ENCODE measurements at places on chromosomes 6 and 20. TPM values are rescaled to one million over a fixed set of nuclear protein-coding genes. Genes with fewer than 3 reads are reported as not detected.

Gene GPR63
- 7.8 TPM for total RNA-seq

Gene CST3
- 68.5 TPM for total RNA-seq

Gene SCRT2
- total RNA-seq: 0.14 TPM

Gene POPDC3
- total RNA-seq: 2.7 TPM

Gene POLR1C
- 32.8 TPM for total RNA-seq

Gene ZNF311
- total RNA-seq: 3.7 TPM

Gene HSPA12B
- 6.3 TPM for total RNA-seq

Gene MAPK13
- total RNA-seq: 17.0 TPM

Gene CRIP3
- 48.9 TPM for total RNA-seq

Gene GLYATL3
- not detected for total RNA-seq

Gene LRRC1
- 12.6 TPM for total RNA-seq

Gene TRERF1
- 23.9 TPM for total RNA-seq

Gene C6orf132
- 38.1 TPM for total RNA-seq

Gene XKR7
- 2.3 TPM for total RNA-seq

Gene SLC32A1
- total RNA-seq: 0.09 TPM

Gene NEU1
- total RNA-seq: 44.8 TPM

Gene BHLHE23
- total RNA-seq: 0.66 TPM

Gene MKKS
- 20.9 TPM for total RNA-seq

Gene KCNK16
- total RNA-seq: not detected

Gene STX16
- total RNA-seq: 89.1 TPM

Gene GRM4
- 34.5 TPM for total RNA-seq

Gene MED23
- 19.0 TPM for total RNA-seq

Gene TSBP1
- not detected for total RNA-seq

Gene PNLDC1
- total RNA-seq: 0.39 TPM

Gene FILIP1
- 5.1 TPM for total RNA-seq

Gene SLC17A3
- total RNA-seq: not detected

Gene RPRD1B
- total RNA-seq: 21.5 TPM

Gene ELOVL4
- total RNA-seq: 9.0 TPM

Gene MDFI
- 63.2 TPM for total RNA-seq

Gene PGC
- total RNA-seq: 0.62 TPM

Gene UST
- total RNA-seq: 33.8 TPM

Gene NUDT3
- 24.6 TPM for total RNA-seq

Gene CST5
- not detected for total RNA-seq

Gene GPLD1
- 8.4 TPM for total RNA-seq

Gene SIRPB1
- total RNA-seq: 0.11 TPM

Gene SEL1L2
- 0.37 TPM for total RNA-seq
